ENCODE measurements at places on chromosomes 13 and 19. TPM values are rescaled to one million over a fixed set of nuclear protein-coding genes. Genes with fewer than 3 reads are reported as not detected.

DNA sequence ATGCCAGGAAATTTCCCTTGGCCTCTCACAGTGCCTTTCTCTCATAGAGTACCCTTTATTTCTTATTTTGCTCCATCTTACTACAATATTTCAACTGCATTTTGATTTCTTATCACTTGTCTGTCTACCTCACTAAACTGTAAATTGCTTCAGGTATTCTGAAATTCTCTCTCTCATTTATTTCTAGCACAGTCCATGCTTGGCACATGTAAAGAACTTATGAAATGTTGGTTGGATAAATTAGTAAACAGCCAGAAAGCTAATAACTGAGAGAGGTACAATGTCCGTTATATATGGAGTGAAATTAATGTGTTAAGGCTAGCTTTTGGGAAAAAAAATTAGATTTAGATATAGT, 138.3 kb upstream of the RFC3 start:
- DNase-seq = no peak

Gene NLRP5
- total RNA-seq = not detected

DNA sequence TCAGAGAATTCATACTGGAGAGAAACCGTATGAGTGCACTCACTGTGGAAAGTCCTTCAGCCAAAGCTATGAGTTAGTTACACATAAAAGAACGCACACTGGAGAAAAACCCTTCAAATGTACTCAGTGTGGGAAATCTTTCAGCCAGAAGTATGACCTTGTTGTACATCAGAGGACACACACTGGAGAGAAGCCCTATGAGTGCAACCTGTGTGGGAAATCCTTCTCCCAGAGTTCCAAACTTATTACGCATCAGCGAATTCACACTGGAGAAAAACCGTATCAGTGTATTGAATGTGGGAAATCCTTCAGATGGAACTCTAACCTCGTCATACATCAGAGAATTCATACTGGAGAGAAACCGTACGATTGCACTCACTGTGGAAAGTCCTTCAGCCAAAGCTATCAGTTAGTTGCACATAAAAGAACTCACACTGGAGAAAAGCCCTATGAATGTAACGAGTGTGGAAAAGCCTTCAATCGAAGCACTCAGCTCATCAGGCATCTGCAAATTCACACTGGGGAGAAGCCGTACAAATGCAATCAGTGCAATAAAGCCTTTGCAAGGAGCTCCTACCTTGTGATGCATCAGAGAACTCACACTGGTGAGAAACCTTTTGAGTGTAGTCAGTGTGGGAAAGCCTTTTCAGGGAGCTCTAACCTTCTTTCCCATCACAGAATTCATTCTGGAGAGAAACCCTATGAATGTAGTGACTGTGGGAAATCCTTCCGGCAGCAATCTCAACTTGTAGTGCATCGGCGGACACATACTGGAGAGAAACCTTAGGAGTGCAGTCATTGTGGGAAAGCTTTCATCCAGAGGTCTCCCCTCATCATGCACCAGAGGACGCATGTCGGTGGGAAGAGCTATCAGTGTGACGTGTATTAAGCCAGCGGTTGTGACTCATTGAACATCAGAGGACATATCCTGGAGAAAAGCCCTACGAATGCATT, 16.5 kb upstream of the ZNF8 start:
- no peak for DNase-seq

- no peak for DNase-seq
Measured at GRCh38 chr19:6220385-6221191, 59.2 kb downstream of the MLLT1 start.

- peak; percentile 90 for DNase-seq
Measured at GRCh38 chr13:27362064-27362751, 62.2 kb upstream of the GTF3A start.

GRCh38 chr13:52638666-52639328, 3.4 kb upstream of the HNRNPA1L2 start:
- DNase-seq = no peak

Gene PCSK4
- total RNA-seq = 4.4 TPM

DNA sequence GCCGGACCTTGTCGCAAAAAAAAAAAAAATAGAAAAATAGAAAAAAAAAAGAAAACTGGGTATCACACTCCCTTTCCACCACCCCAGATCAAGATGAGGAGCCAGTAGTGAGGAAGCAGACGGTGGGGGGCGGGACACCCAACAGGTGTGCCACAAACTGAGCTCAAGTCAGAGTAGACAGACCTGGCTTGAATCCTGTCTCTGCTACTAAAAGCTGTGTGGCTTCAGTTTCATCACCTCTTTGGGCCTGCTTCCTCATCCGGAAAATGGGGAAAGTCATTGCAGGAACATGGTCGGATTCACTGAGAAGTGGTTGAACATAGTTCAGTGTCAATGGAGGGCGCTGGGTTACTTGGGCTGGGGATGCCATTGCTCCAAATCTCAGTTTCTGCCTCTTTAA, 2.9 kb downstream of the HIF3A start:
- no peak for DNase-seq

- no peak for DNase-seq
Measured at GRCh38 chr19:1591421-1592023, 1.1 kb downstream of the MBD3 start.

- no peak for DNase-seq
Measured at GRCh38 chr13:111625526-111626315, 305.3 kb downstream of the TEX29 start.

DNA sequence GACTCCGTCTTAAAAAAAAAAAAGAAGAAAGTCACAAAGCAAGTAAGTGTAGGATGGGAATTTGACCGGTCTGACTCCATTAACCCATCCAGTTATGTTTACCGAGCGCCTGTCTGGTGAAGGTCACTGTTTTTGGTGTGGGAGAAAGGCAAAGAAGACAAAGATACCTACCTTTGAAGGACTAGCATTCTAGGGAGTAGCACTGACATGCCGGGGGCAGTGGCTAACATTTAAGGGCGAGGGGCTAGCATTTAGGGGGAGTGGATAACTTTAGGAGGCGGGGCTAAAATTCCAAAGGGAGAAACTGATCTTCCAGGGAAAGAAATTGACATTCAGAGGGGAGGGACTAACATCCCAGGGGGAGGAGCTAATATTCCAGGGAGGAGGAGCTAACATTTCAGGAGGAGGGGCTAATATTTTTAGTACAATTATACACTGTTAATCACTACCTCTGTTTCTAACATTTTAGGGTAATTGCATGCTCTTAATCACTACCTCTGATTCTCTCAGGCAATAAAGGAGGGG, 8.7 kb downstream of the GPR32 start:
- no peak for DNase-seq

DNA sequence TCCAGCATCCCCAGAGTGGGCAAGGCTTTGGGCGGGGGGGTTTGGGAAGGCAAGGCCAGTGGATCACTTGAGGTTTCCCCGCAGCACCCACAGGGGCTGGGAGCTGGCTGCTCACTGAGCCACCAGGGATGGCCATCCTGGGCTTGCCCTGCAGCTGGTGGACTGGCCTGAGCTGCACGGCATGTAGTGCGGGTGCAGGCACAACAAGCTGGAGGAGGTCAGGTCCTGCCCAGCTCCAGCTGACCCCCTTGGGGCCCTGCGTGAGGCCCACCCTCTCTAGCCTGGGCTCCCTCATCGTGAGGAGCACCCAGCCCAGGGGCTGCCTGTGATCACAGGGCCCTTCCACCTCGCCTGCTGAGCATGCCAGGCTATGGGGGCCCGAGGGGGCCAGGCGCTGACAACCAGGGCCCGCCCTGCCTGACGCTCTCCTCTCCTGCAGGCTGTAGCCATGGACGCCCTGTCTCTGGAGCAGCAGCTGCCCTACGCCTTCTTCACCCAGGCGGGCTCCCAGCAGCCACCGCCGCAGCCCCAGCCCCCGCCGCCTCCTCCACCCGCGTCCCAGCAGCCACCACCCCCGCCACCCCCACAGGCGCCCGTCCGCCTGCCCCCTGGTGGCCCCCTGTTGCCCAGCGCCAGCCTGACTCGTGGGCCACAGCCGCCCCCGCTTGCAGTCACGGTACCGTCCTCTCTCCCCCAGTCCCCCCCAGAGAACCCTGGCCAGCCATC, 22.9 kb downstream of the COMP start:
- no peak for DNase-seq

Gene CALR3
- not detected for total RNA-seq

DNA sequence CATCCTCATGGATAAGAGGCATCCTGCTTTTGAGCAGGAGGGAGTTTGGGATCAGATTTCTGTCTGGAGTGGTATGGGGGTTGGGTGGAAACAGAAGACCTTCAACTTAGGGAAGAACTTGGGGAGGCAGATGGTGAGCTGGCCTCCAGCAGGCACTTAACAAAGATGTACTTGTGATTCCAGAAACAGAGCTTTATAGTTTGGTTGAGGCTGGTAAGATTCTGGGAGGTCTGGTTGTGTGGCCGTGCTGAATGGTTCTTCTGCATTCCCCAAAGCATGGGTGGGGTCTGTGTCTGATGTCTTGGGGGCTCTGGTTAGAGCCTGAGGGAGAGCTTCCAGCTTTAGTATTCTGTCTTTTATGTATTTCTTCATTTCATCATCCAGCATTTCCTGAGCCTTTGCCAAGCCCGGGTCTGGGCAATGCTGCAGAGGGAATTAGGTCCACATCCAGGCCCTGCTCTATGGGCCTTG, 4.8 kb downstream of the MEGF8 start:
- no peak for DNase-seq

- DNase-seq = no peak
Measured at GRCh38 chr13:31090961-31091624, 70.6 kb downstream of the HSPH1 start.

- DNase-seq = peak; percentile 20
Measured at GRCh38 chr13:39776439-39776838, 121.0 kb downstream of the COG6 start.

DNA sequence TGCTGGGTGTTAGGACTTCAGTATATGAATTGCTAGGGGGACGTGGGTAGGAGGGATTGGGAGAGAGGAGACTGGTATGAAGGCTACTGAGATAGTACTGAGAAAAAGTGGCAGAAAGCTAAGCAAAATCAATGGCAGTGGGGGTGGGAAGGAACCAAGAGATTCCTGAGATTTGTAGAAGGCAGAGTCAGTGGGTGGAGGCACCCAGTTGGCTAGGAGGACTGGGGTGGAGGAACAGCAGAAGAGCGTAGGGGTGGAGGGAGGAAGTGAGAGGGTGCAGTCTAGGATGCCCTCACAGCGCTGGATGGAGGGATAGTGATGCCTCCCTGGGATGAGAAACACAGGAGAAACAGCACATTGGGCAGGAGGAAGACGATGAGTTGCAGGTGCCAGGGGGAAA, 5.6 kb upstream of the MEDAG start:
- no peak for DNase-seq

- no peak for DNase-seq
Measured at GRCh38 chr13:76481738-76482137, 404.5 kb downstream of the KCTD12 start.

GRCh38 chr13:55577082-55577846, 1563.5 kb upstream of the PRR20A start:
- DNase-seq = no peak

- DNase-seq = peak; percentile 21
Measured at GRCh38 chr19:461721-462551, 1.1 kb upstream of the SHC2 start.

DNA sequence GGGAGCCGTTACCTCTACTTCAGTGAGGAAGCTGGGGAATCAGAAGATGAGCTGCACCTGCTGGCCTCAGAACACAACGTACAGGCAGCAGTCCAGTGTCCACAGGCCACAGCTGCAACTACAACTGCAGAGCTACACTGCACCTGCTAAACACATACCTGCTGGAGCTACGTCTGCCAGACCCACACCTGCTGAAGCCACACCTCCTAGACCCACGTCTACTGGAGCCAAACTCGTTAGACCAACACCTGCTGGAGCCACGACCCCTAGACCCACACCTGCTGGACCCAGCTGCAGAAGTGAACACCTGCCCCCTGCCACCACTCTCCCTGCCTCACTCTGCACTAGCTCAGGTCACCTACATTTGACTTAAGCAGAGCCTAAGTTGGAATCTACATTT, 169.9 kb downstream of the USP12 start:
- DNase-seq = no peak

Gene ZNF667
- 6.2 TPM for total RNA-seq

- peak; percentile 35 for DNase-seq
Measured at GRCh38 chr13:23159205-23159759, 21.5 kb upstream of the SGCG start.

GRCh38 chr13:32438871-32439270, 10.9 kb upstream of the N4BP2L1 start:
- no peak for DNase-seq

GRCh38 chr19:10137751-10138682, 18.3 kb upstream of the EIF3G start:
- DNase-seq = no peak

DNA sequence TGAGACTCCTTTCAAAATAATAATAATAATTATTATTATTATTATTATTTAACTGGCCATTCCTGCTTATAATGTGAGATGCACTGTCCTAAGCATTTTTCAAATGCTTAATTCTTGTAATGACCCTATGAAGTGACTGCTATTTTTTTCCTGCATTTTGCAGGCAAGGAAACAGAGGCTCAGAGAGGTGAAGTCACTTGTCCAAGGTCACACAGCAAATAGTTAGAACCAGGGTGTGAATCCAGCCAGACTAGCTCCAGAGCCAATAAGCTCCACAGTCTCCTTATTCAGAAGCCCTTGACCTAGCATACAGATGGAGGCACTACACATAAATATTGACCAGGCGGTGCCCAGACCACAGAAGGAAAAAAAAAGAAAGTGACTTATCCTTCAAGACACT, 77.5 kb upstream of the CACNA1A start:
- no peak for DNase-seq

- no peak for DNase-seq
Measured at GRCh38 chr13:43730642-43731041, 56.1 kb downstream of the ENOX1 start.

GRCh38 chr19:41427647-41428480, 690 bp upstream of the B3GNT8 start:
- DNase-seq = peak; percentile 52

DNA sequence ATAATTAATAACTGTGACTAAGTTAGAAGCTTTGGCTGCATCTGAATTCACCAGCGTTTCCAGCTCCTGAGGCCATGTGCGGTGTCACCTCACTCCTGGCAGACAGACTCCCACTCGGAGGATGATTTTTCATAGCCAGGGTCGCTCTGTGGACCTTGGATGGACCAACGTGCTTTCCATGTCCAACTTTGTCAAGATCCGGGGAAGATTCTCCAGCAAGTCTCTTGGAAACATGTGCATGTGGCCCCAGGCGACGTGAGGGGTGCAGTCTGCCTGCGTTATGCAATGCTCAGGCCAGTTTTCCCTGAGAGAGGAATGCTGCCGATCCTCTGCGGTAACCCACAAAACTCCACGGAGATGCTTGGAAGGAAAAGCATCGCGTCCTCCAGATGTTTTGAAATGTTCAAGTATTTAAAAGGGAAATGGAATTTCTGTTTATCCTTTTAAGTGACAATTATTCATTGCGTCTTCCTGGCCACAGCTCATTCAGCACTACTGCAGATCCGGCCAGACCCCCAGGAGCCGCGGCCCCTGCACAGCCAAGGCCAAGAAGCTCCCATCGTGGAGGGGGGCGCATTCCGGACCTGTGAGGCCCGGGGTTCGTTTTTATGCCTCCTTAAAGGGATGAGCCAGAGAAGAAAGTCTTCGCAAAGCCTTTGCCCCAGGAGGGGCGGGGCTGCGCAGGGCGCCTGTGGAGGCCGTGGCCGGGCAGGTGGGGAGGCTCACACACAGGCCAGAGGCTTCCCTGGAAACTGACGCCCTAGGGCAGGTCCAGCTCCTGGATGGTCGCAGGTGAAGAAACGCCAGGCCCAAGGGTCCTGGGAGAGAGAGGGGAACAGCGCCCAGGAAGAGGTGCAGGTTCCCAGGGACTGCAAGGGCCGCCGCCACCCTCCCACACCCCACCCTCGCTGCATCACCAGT, 46.0 kb downstream of the C13orf46 start:
- no peak for DNase-seq

- no peak for DNase-seq
Measured at GRCh38 chr13:91630946-91631345, 232.5 kb downstream of the GPC5 start.

Measured in activated CD8-positive, alpha-beta T cell treated with anti-CD3 and anti-CD28 coated beads for 36 hours (primary cell).